ENCODE measurements at places on chromosomes 11 and 22.
A peak's percentile ranks its signal among the peaks of the same experiment; 100 is the strongest.

DNA sequence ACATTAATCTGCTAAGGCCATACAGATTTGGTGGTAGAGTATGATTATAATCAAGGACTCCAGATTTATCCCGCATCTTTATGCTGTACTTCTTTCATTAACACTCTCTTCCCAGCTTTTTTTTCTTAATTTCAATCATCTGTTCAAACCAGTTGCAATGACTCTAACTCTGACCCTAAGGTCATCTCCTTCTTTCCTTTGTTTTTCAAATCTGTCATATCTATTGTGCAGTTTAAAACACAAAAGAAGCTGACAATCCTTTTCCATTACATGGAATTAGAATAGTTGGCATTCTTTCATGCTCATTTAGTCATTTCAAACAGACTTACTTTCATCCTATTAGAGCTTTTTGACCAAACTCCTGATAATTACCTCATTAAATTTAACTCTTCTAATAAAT lies 53.6 kb upstream of the GRM5 start:
- no peak for DNase-seq

- DNase-seq: no peak
These were observed 32.1 kb downstream of the IFT27 start for GRCh38 chr22:36743591-36744412.

DNA sequence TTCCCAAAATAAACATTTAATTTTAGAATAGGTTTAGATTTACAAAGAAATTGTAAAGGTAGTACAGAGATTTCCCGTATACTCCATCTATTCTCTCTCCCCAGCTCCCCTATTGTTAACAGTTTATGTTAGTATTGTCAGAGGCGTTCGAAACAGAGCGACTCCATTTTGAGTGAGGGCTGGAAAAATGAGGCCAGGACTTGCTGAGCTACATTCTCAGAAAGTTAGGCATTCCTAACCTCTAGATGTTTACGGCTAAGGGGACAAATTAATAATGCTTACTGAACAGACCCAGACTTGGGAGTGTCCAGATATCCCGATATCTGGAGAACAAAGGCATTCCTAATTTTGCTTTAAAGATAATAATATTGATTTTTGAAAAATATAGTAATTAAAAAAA lies 12.4 kb upstream of the NUP160 start:
- DNase-seq: no peak

GRCh38 chr11:723120-723883 lies 17.3 kb downstream of the EPS8L2 start:
- DNase-seq: no peak

GRCh38 chr11:112826788-112827187 lies 134.4 kb upstream of the NCAM1 start:
- no peak for DNase-seq

- DNase-seq: no peak
These were observed 7.0 kb downstream of the RPS3 start for GRCh38 chr11:75406338-75406777.

- DNase-seq: peak; percentile 28
These were observed 221.9 kb upstream of the TBCEL start for GRCh38 chr11:120801801-120802689.

DNA sequence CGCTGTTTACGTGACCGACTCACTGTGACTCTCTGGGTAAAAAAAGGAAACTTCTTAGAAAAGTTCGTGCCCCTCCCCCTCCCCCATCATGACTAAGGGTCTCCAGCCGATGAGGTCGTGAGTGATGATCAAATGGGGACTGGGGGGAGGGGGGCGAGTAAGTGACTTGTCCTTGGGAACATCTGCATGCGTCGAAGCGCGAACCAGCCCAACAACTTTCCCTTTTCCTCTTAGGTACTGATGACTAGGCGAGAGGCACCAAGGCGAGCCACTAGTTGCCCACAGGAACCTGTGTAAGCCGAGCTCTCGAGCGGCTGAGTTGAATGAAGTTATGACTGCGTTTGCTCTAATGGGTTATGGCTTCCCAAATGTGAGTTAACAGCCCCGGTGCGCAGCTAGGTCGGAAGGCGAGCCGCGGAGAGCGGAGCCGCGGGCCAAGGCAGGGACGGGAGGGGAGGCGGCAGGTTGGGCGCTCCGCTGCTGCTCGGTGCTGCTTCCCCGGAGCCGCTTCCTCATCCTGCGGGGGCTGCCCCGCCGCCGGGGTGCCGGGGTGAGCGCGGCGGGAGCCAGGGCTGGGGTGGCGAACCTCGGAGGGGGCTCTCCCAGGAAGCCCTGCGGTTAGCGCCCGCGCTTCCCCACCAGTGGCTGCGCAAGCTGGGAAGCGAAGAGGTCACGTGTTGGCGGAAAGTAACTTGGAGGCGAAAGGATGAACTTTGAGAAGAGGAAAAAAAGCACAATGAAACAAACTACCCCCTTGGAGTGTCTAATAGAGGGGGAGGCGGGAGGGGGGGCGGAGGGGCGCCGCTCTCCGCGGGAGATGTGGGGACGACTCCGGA lies 22.1 kb upstream of the BDNF start:
- DNase-seq: no peak

- no peak for DNase-seq
These were observed 177.3 kb downstream of the ADAMTS15 start for GRCh38 chr11:130625578-130626306.

DNA sequence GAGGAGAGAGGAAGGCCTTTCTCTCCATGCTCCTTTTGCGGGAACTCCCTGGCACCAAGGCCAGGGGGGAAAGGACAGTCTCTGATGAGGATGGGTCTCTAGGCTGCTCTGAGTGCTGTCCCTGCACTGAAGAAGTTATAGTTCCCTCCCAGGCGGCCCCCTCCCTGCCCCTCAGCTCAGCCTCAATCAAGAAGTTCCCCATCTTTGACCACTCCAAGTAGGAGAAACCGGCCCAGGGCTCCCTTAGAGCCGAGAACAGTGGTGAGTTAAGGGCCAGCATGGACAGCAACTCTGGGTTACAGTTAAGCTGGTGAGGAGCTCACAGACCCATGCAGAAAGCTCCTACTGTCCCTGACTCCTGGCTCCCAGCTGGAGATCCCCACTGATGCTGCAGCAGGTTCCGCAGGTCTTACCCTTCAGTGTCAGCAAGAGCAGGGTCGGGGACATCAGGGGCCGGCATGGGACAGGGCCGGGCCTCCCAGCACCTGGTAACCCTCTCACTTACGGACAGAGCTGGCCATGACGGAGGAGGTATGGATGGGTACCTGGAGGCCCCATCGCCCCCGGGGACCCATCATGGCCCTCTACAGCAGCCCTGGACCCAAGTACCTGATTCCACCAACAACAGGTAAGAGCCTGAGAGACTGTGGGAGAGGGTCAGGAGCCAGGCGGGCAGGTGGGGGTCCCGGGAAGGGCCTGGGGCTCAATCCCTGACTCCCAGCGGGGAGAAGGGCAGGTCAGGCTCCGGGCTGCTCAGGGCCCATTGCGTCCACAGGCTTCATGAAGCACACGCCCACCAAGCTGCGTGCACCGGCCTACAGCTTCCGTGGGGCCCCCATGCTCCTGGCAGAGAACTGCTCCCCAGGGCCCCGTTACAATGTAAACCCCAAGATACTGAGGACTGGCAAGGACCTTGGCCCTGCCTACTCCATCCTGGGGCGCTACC lies 4.2 kb downstream of the SCGB1C1 start:
- no peak for DNase-seq

DNA sequence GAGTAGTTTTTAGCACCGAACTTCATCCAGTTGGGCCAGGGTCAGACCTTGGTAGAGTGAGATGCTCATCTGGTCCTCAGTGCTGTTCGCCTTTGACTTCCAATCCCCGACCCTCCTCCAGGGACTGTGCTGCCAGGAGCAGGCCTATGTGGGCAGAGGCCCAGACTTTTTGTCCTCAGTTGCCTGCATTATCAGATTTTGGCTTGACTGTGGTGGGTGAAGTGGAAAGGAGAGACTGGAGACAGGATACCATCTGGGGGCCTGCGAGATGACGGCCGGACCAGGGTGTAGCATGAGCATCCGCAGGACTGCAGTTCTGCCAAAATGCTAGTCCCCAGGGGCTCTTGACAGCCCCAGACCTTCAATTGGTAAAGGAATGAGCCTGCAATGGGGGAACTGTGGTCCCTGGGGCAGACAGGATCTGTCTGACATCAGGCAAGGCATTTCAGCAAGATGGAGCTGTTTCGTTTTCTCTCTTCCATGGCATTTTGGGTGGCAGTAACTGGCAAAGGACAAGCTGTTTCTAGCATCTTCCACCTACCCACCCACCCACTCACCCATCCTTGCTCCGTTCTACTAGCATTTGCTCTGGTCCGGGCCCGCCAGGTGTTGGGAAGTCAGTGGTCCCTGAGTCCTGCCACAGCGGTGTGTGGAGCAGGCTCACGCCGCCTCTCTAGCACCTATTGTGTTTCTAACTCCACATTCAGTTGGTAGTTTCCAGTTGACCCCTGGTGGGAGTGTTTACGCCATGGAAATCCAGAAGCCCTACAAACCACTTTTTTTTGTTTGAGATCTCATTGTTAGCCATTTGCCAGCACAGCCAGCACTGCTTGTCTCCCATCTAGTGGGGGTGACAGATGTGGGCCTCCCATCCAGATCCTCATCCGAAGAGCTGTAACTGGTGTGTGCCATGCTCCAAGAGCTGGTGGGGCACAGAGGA lies 53.5 kb downstream of the OTOG start:
- DNase-seq: no peak

GRCh38 chr22:26287382-26288225 lies 118.3 kb downstream of the SEZ6L start:
- DNase-seq: no peak

- no peak for DNase-seq
These were observed 1.4 kb upstream of the OR8B8 start for GRCh38 chr11:124446916-124447315.

DNA sequence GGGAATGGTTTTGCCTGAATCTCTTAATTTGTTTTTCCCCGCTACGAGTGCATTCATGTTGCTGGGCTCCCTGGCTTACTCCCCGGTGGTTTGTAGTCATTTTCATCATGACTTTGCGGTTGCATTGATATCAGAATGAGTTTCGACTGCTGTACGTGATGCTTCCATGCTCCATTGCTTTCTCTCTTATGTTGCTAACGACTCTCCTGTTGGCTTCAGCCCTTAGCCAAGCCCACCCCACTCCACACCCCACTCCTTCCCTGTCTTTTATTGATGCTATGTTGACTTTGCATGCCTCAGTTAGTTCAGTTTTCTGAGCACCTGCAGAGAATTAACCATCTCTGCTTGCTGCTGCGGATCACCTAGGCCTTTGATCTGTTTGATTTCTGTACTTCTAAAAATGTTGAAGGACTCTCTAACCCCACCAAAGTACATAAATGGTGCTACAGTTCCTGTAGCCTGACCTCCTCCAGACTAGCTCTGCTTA lies 65.3 kb downstream of the ARFGAP2 start:
- no peak for DNase-seq

GRCh38 chr11:81602508-81602907 lies 1131.2 kb downstream of the FAM181B start:
- no peak for DNase-seq

DNA sequence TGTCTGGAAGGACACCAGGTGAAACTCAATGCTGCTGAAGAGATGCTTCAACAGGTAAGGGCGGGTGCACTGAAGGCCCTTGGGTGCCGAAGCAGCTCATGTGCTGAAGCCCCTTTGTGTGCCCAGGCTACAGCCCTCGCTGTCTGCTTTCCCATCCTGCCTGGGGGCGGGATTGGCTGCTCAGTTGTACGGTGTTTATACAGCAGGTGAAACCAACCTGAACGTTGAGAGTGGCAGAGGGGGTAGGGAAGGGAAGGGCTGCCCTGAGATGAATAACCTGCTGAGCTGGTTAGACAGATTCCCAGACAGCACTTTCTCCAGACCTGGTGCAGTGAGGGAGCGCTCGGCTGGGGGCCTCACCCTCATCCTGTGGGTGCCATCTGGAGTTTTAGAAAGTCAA lies 75.7 kb downstream of the CYB5R2 start:
- DNase-seq: no peak

DNA sequence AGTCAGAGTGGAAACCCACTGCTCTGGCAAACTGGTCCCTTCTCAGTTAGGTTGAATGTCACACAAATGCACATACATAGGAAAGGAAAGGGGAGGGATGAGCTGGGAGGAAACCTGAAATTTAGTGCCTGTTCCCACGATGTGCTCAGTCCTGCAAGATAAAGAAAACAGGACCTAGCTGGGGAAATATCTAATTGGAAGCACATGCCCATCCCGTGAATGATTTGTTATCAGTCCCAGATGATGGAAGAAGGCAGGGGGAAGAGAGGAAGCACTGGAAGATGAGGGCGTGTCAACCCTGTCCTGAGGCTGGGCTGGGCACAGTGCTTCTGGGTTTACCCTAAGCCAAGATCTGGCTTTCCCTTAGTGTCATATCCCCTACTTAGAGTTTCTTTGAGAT lies 173.9 kb downstream of the NAV2 start:
- DNase-seq: no peak

DNA sequence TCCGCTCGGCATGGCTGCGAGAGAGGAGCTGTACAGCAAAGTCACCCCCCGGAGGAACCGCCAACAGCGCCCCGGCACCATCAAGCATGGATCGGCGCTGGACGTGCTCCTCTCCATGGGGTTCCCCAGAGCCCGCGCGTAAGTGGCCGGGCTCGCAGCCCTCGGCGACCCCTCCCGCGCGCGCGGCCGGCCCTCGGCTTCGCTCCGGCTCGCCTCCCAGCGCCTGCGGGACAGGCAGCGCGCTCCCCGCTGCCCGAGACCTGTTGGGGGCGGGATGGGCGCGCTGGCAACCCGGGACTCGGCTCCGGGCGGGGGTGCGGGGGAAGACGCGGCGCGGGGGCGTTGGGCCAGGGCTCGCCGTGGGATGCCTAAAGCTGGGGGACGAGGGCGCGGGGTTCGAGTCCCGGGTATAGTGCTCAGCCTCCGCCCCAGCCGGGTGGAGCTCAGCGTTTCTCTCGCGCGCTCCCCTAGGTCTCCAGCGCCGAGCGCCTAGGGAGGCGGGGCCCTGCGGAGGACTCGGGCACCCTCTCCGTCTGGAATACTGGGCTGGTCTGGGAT lies 630 bp downstream of the UBASH3B start:
- DNase-seq: peak; percentile 44

- DNase-seq: no peak
These were observed 1.7 kb downstream of the CTSD start for GRCh38 chr11:1761857-1762536.

DNA sequence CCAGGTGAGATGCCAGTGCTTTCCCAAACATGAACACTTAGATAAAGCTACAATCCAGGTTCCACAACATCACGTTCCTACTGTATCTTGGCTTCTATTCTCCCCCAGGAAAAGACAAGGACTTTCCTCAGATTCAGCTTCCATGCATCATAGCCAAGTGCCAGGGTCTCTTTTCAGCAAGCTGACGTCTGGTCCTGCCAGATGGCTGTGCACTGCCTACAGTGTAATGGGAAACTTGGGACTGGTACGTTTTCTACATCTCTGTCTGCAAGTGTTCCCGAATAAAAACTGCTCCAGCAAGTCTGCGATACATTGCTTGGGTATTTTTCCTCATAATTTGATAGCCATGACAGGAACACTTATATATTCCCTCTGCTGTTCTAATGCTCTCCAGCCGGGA lies 412.5 kb downstream of the FAM181B start:
- DNase-seq: no peak

GRCh38 chr22:42156121-42156520 lies 25.5 kb upstream of the CYP2D6 start:
- DNase-seq: no peak

- DNase-seq: no peak
These were observed 893.3 kb downstream of the FAM181B start for GRCh38 chr11:81840380-81840779.
